HFFc6 (cell line): ENCODE measurements at places on chromosomes 2 and 18. TPM values are rescaled to one million over a fixed set of nuclear protein-coding genes. Genes with fewer than 3 reads are reported as not detected.

- H3K4me1 ChIP-seq, result peaks cover 40% of the 10 kb centered on the region
- no peaks in the 10 kb centered on the region; the same call in 1 of the 2 replicates for H3K27me3 ChIP-seq
- peak; percentile 23 for DNase-seq
- no peak overlapping the region for H3K27ac ChIP-seq
- H3K4me3 ChIP-seq, result no peak overlapping the region
Observed at GRCh38 chr18:49250816-49251388, 209.5 kb downstream of the DYM start.

DNA sequence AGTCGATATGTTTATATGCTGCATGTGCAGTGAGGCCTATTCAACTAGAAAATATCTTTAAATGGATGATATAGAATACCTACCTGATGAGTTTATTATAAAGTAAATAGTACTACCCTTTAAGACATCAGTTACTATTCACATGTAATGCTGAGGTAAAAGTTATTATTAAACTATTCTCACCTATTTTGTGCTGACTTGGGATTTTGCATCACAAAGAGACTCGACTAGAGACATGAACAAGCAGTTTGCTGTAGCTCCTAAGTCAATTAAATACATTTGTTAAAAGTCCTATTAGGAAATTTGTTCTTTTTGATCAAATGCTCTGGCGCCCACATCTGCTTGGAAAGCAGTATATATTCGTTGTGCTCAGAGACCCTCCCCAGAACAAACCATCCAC is 164.1 kb downstream of the CCDC85A start:
- H3K27ac ChIP-seq, result peak overlapping the region; percentile 70
- peaks cover 14% of the 10 kb centered on the region; the same call in 1 of the 2 replicates for H3K36me3 ChIP-seq
- peak overlapping the region; percentile 80; the same call in 1 of the 2 replicates for H3K4me3 ChIP-seq
- H3K4me1 ChIP-seq, result peaks cover 73% of the 10 kb centered on the region
- no peak for DNase-seq

GRCh38 chr2:147910990-147911473 is 66.2 kb downstream of the ACVR2A start:
- H3K27me3 ChIP-seq, result no peaks in the 10 kb centered on the region
- peaks cover 9% of the 10 kb centered on the region for H3K4me1 ChIP-seq
- peak overlapping the region; percentile 25; the same call in 1 of the 2 replicates for H3K27ac ChIP-seq
- peak; percentile 68 for DNase-seq

FAHD2A gene
- total RNA-seq, result 25.8 and 26.1 TPM in 2 replicates
